ENCODE measurements at places on chromosomes 12 and 14.

GRCh38 chr12:101885912-101886561, 8.7 kb downstream of the DRAM1 start:
- DNase-seq, result no peak

DNA sequence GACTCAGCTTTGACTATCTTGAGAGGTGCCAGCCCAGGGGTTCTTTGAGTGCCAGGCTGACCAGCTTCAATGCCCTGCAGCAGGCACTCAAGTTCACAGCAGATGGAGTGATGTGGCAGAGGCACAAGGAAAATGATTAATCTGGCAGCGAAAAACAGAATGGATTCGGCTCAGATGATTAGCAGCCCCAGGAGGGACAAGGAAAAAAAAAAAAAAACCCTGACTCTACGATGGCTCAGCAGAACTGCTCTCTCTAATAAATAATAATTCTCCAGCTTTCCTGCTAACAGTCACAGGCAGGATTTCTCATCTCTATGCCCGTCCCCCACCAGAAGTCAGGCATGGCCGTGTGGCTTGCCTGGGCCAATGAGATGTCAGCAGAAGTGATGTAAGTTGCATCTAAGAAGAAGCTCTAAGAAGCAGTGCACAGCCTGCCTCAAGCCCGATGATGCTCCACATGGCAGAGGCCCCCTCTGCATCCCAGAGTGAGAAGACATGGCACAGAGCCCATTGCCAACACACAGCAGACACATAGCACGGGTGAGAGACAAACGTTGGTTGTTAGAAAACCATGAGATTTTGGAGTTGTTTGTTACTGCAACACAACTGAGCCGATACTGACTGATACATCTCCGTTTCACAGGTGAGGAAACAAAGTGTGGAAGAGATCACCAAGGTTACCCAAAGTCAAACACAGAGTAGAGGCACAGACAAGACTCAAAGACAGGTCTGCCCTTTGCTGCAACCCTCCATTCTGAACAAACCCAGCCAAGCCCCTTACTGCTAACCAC, 111.0 kb downstream of the SCARB1 start:
- peak; percentile 74 for DNase-seq

GRCh38 chr12:89038831-89039512, 313.3 kb downstream of the DUSP6 start:
- DNase-seq, result no peak

DNA sequence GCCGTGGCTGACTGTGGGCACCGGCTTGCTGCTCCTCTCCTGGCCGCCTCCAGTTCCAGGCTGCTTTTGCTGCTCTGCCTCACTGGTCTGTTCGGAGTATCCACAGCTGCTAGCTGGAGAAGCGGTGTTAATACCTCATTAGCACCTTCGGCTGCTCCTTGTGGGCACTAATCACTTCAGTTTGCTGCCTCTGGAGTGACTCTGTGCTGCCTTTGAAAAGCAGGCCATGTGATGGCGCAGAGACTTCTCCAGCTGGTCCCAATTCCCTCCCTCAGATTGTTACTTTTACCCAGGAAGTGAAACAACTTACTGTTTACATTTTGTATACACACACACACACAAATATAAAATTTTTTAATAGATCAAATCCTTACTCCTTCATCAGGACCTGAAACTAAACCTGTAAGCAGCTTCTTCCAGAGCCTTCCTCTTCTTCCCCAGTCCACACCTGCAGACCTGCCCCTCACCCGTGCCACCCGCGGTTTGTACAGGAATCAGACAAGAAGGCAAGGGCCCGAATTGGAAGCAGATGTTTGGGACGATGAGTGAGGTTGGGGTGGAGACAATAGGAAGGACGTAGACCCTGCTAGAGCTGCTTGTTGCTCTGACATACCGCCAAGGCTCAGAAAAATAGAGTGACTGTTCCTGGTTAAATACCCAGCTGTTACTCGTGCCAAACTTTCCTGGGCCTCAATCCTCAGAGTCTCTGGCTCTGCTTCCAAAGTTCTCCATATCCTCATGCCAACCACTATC, 41.5 kb upstream of the LTBP2 start:
- peak; percentile 82 for DNase-seq

Measured in fibroblast of skin of scalp (primary cell).